ENCODE measurements at places on chromosomes 11 and 22. TPM values are rescaled to one million over a fixed set of nuclear protein-coding genes. Genes with fewer than 3 reads are reported as not detected.

Gene OLFML1
- total RNA-seq, result 26.8 TPM

Gene TMEM151A
- 0.66 TPM for total RNA-seq

Gene LRRC32
- 5.4 TPM for total RNA-seq

Gene CD81
- 580 TPM for total RNA-seq

Gene SAC3D1
- 9.2 TPM for total RNA-seq

Gene NUP98
- total RNA-seq, result 100 TPM

Gene TMEM86A
- under 0.01 TPM for total RNA-seq

Gene NAALAD2
- 2.5 TPM for total RNA-seq

Gene CDKN1C
- total RNA-seq, result 77.7 TPM

Gene ELMOD1
- total RNA-seq, result not detected

Gene PLEKHB1
- total RNA-seq, result 1.0 TPM

Gene FGF4
- not detected for total RNA-seq

Gene ACTN3
- 0.17 TPM for total RNA-seq

Gene OR51E2
- not detected for total RNA-seq

Gene SEPTIN3
- total RNA-seq, result under 0.01 TPM

Gene MCM5
- 18.9 TPM for total RNA-seq

Gene DNAJB7
- total RNA-seq, result not detected

Gene LYVE1
- not detected for total RNA-seq

Gene XNDC1N
- total RNA-seq, result 6.1 TPM

Gene VSIG10L2
- not detected for total RNA-seq

Gene RPS6KB2
- total RNA-seq, result 47.6 TPM

Gene CCDC188
- total RNA-seq, result not detected

Gene SYT8
- not detected for total RNA-seq

Gene OR5A1
- not detected for total RNA-seq

Gene TMEM45B
- total RNA-seq, result not detected

Gene ZDHHC8
- total RNA-seq, result 11.6 TPM

Gene ANO5
- total RNA-seq, result not detected

Gene TSSK2
- not detected for total RNA-seq

Gene KRTAP5-8
- total RNA-seq, result not detected

Gene OR52E8
- total RNA-seq, result not detected

Gene KDM4D
- total RNA-seq, result 0.66 TPM

Gene MS4A15
- total RNA-seq, result not detected

Gene SHANK2
- total RNA-seq, result 4.5 TPM

Gene DAGLA
- 2.2 TPM for total RNA-seq

Gene SCARF2
- total RNA-seq, result 25.2 TPM

Gene SLC22A6
- total RNA-seq, result not detected

Gene SPON1
- total RNA-seq, result 0.44 TPM

Gene CLDN25
- not detected for total RNA-seq

Gene YPEL1
- total RNA-seq, result 0.58 TPM

Gene C11orf87
- total RNA-seq, result not detected

Gene CYB561A3
- total RNA-seq, result 174 TPM

Gene MS4A7
- total RNA-seq, result not detected

Gene OR52N1
- not detected for total RNA-seq

Data from smooth muscle cell of trachea (primary cell).